ENCODE measurements at places on chromosomes 6 and 20.
A peak's percentile ranks its signal among the peaks of the same experiment; 100 is the strongest.

GRCh38 chr20:1278993-1279392, 12.9 kb downstream of the SNPH start:
- peak; percentile 16 for DNase-seq

DNA sequence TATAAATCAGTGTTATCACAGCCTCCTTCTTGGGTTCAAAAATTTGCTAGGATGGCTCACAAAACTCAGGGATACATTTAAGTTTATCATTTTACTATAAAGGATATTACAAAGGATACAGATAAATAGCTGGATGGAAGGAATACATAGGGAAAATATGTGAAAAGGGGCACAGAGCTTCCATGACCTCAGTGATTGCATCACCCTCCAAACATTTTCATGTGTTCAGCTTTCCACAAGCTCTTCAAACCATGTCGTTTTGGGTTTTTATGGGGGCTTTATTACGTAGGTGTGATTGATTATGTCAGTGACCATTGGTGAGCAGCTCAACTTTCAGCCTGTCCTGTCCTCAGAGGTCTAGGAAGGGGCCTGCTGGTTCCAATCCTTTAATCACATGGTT, 68.0 kb downstream of the CYB5R4 start:
- DNase-seq: no peak

GRCh38 chr6:140183881-140184280, 809.4 kb upstream of the CITED2 start:
- DNase-seq: no peak

DNA sequence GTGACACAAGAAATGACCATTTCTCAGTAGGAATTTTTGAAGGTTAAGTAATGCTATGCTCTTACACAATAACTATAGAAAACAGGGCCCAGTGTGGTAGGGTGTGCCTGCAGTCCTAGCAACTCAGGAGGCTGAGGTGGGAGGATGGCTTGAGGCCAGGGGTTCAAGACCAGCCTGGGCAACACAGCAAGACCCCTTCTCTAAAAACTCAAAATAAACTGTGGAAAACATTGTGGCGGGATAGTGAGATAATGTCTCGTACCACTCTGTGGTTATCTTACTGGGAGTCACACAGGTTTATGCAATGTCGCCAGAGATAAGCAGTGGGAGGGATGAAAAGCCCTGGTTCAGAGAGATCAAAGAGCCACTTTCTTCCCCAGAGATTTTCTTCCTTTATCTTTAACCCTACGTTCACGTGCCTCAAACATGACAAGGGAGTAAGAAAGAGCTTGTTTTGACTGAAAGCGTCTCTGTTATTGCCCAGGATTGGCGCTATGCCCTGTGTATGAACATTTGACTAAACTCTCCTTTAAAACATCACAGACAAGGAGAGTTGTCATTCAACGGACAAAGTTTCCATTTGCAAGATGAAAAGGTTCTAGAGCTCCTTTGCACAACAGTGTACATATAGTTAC, 13.9 kb downstream of the GCM1 start:
- no peak for DNase-seq

- peak; percentile 78 for DNase-seq
These were observed 34.3 kb upstream of the ZBP1 start for GRCh38 chr20:57654363-57654997.

DNA sequence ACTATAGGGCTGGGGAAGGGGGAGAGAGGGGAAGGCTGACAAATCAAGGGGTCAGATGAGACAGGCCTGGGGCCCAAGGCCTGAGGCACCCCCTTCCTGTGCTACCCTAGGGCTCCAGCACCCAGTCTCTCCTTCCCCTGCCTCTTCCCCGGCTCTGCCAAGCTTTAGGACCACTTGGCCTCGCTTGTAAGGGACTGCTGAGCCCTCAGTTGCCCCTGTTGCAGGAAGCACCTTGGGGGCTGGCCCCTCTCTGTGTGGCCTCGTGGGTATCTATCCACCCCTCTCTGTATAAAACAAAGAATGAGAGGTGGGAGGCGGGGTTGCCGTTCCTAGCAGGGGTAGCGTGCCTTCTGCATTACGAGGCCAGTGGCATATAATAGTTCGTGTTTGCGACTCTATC, 21.4 kb upstream of the SMOC2 start:
- DNase-seq: no peak

DNA sequence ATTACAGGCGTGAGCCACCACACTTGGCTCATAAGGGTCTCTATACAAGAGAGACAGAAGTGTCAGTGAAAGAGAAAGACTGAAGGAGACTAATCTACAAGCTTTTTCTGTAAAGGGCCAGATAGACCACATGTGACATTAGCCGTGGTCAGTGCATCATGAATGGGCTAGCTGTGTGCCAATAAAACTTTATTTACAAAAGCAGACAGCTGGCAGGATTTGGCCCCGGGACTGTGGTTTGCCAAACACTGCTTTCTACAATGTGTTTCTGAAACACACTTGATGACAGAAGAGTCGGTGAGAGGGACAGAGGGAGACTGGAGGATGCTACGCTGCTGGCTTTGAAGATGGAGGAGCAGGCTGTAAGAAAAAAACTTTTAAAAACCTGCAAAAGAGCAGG, 285.4 kb downstream of the TFAP2C start:
- DNase-seq: no peak

- DNase-seq: no peak
These were observed 57.6 kb upstream of the FOXQ1 start for GRCh38 chr6:1254326-1254725.

- DNase-seq: no peak
These were observed 776.0 kb downstream of the TFAP2A start for GRCh38 chr6:9638861-9639260.

DNA sequence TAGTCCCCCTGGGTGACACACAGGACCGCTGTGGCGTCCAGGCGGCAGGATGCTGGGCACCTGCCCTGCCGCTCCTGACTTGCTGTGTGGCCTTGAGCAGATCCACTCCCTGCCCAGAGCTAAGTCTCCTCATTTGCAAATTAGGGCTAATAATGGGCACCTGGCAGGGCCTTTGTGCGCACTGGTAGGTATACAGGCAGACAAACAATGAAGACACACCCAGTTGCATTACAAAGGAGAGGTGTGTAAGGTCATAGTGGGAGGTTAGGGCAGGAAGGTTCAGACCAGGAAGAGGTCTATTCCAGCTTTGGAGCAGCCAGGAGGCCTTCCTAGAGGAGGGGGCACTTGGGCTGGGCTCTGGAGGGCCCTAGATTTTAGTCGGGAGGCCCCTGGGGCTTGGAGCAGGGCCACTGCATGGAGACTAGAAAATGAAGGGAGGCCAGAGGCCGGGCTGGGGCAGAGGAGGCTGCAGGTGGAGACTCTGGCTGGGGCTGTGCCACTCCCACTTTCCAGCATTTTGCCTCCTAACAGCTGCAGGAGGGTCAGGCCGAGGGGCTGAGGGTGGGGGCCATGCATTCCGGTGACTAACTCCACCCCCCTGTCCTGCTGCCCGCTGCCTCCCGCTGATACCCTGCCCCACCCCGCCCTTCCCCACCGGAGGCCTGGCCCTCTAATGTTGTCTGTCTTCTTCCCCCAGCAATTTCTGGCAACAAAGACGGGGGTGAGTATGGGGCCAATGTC, 28.5 kb downstream of the MYH7B start:
- DNase-seq: no peak

- DNase-seq: no peak
These were observed 143.9 kb upstream of the RALGAPA2 start for GRCh38 chr20:20856306-20856705.

GRCh38 chr6:45742591-45742990, 273.1 kb downstream of the CLIC5 start:
- DNase-seq: no peak
